ENCODE measurements at places on chromosomes 1 and 21.

DNA sequence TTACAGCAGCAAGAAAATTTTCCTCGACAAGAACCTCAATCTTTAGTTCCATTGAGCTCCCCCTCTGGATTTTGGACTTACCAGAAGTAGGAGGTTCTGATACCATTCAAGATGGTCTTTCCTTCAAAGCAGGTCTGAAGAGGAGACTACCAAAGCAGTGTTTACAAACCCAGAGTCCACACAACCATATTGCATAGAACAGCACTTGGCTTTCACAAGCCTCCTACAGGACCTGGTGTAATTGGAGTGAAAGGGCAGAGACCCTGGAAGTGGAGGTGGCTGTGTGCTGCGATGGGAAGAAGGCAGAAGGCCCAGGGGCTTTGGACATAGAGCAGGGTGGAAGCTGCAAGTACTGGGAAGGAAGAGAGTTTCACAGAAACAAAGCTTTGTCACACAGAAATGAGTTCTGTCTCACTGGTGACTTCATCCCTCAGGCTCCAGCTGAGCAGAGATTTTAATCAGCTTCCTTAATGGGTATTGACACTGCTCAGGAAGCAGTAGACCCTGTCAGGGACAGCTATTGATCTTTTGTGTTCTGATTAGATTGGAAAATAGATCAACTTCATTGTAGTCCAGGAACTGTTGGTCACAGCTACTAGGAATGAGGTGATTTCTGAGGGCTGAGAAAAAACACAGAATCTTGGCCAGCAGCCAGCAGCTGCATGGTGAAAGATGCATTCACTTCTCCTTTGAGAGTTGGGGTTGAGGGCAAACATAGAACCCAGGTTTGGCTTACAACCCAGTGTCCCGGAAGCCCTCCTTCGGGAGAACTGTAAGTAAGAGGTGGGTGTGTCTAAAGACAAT, 124.0 kb downstream of the SYT2 start:
- no peak for DNase-seq

- no peak for DNase-seq
These were observed 862.6 kb downstream of the USP25 start for GRCh38 chr21:16592381-16592780.

- no peak for DNase-seq
These were observed 6.9 kb downstream of the TGFB2 start for GRCh38 chr1:218352075-218352438.

GRCh38 chr1:188642704-188643103, 1814.0 kb downstream of the PLA2G4A start:
- DNase-seq, result no peak

GRCh38 chr1:65480684-65481405, 60.4 kb downstream of the LEPR start:
- DNase-seq, result no peak

- no peak for DNase-seq
These were observed 40.9 kb downstream of the CLIC4 start for GRCh38 chr1:24786191-24786590.

- no peak for DNase-seq
These were observed 22.7 kb downstream of the PRKACB start for GRCh38 chr1:84166797-84167196.

- DNase-seq, result no peak
These were observed 1.1 kb downstream of the KRTAP10-12 start for GRCh38 chr21:44697811-44698734.

DNA sequence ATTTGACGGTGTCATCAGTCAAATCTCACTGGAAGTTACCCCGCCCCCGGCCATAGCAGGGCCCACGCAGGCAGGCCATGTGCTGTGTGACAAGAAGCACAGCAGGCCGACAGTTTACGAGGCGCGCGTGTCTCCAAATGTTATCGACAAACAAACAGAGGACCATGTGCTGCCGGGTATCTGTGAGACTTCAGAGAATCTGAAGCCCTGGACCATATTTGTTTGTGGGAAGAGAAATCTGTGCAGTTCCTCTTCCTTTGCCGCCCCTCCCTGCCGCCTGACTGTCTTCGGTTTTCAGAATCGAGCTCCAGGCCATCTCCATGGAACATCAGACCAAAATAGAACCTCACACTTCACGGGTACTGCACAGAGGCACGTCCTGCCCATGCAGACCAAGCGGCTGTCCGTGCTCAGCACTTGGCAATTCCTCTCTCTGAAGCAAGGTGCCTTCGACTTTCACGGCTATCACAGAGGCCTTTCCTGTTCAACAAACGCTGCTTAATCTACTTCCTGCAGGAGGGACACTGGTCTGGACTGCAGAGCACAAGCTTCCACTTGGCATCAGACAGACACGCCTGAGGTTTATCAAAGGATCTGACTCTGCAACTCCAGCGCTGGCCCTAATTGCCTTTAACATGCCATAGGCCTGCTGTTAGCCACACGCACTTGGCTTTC, 135.7 kb upstream of the KRTAP19-8 start:
- no peak for DNase-seq

DNA sequence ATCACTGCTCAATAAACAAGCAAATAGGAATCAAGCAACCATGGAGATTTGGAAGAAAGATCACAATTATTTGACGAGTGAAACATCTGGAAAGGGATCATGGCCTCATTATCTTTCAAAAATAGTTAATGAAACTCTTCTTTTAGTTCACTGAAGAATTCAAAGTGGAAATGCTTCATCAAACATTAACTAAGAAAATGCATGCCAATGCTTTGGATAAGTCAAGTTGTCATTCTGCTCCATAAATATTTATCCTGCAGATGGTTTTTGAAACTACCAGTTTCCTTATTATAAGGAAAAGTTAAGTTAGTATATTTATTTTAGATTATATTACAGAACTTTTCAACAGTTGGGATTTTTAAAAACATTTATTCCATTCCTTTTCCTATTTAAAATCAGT, 206.5 kb upstream of the ADGRL2 start:
- no peak for DNase-seq

DNA sequence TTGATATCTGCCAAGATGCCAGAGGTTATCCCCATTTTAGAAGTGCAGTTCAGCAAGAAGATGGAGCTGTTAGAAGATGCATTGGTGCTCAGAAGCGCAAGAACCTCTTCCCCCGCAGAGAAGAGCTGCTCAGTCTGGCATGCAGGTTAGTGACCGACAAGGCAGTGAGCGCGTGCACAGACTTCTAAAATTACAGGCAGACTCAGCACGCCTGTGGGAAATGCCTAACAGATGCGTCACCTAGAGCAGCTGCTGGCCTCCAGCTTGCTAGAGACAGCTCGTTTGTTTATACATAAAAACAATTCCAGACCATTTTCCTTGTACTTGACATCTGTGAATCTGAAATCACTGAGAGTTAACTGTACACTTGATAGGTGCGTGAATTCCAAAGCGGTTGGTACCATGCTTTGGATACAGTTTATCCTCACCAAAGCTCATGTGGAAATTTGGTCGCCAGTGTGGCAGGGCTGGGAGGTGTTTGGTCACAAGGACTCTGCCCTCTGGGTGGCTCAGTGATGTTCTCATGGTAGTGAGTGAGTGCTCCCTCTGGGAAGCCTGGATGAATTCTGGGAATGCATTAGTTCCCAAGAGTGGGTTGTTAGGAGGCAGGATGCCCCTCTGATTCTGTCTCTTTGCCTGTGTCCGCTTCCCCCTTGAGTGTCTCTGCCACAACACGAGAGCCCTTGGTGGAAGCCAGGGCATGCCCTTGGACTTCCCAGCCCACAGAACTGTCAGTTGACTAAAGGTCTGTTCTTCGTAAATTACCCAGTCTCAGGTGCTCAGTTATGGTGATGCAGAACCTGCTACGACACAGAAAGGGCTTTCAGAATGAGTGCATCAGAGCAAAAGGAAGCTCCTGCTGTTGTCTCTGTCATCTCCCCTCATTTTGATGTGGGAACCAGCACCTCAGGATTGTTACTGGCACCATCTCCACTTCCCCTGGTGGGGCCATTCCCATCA, 24.4 kb downstream of the SNAP47 start:
- DNase-seq, result no peak

DNA sequence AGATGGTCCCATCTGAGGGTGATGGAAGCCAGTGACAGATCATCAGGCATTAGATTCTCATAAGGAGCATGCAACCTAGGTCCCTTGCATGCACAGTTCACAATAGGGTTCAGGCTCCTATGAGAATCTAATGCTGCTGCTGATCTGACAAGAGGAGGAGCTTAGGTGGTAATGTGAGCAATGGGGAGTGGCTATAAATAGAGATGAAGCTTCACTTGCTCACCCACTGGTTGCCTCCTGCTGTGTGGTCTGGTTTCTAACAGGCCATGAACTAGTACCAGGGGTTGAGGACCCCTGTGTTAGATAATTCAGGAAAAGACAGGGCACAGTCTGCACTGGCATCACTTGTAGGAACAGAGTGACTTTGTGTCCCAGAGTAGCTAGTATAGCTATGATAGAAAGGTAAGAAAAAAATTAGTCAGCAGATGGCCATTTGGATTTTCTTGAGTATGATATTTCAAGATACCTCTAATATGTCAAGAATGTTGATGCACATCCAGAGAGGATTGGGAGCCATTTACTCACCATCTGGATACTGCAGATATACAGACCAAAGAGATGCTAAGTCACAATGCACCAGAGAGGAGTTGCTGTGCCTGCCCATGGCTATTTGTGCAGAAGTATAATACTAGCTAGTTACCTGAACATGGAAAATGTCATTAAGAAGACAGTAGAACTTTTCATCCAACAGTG, 53.6 kb downstream of the ADCY10 start:
- no peak for DNase-seq

DNA sequence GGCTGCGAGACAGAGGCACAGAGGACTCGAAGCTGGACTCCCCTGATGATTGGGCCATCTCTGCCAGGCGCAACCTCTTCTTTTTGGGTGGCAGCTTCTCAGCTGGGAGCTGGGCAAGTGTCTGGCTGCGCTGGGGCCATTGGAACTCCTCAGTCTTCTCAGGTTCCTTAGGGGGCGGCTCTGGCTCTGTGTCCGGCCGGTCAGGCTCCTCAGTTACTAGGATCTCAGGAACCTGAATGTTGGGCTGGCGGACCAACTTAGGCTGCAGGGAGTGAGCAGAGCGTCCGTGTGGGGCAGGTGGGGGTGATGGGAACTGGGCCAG, 97.5 kb upstream of the EDN2 start:
- no peak for DNase-seq

- DNase-seq, result peak; percentile 77
These were observed 11.7 kb upstream of the BNIPL start for GRCh38 chr1:151024540-151025146.

- DNase-seq, result no peak
These were observed 19.6 kb upstream of the HAO2 start for GRCh38 chr1:119348941-119349340.

DNA sequence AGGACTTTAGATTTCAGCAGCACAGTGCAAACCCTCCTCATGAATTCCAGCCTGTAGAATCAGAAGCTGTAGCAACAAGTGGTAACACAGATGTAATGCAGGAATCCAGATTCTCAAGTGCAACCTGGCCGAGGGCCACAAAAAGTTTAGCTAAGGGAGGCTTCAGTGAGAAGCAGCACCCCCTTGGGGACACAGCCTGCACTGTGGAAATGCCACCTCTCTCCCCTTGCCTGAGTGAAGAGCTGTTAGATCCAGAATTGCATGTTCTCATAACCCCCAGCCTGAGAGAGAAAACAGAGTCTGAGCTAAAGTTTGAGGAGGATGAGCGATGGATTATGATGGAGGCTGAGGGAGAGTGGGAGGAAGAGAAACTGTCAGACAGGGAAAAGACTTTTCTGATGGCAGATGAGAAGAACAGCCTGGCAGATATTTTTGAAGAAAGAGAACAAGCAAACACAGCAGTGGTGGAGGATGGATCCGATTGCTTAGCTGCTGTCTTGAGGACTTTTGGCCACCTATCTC, 80.5 kb upstream of the BMP8A start:
- peak; percentile 55 for DNase-seq

DNA sequence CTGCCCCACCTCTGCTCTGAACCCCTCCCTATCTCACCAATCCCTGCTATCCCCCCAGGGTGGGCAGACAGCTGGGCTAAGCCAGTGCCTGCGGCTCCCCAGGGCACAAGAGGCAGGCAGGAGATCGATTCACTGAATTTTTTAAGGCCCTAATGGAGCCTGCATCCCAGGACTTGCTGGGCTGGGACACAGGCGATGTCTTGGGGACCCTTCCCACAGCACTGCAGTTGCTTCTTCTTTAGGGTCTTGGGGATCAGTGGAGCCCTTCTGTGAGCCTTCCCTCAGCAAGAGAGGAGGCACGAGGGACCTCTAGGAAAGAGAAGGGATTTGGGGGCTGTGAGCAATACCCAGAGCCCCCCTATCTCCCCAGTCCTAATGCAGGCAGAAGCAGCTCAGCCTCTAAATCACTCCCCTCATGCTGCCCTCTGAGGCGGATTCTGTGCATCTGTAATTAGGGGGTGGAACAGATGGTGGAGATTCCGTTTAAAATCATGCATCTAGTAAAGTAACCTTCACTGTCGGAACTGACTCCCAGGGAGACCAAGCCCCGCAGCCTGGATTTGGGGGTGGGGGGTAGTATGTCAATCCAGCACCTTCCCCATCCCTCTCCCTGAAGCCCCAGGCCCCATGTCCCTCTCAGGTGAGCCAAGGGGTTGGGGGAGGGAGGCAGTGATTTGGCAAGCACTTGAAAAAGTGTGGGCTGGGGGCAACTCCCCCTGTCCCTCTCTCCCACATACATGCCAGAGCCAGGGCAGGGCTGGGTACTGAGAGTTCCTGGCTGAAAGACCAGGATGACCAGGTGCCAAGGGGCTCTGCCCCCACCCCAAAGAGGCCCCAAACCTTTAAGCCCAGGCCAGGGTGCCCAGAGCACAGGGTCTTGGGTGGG, 10.0 kb downstream of the AHDC1 start:
- DNase-seq, result no peak

- peak; percentile 77 for DNase-seq
These were observed 51.8 kb upstream of the TARDBP start for GRCh38 chr1:10960411-10961299.

DNA sequence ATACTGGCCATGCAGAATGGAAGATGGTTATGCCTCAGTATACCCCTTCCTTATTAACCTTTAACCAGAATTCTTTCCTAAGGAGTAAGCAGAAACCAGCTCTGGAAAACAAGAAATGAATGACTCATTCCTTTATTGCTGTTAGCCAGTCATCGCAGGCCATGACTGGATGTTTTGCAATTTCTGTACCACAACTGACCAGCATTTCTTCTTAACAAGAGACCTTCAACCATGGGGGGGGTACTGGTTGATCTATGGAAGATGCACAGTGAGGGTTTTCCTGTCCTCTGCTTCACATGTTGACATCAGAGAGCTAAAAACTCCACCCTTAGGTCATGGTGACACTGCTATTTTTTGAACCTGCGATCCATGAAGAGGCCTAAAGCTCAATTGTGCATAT, 28.0 kb upstream of the RNF2 start:
- no peak for DNase-seq

- DNase-seq, result no peak
These were observed 19.9 kb downstream of the ELAPOR1 start for GRCh38 chr1:109133815-109134214.

DNA sequence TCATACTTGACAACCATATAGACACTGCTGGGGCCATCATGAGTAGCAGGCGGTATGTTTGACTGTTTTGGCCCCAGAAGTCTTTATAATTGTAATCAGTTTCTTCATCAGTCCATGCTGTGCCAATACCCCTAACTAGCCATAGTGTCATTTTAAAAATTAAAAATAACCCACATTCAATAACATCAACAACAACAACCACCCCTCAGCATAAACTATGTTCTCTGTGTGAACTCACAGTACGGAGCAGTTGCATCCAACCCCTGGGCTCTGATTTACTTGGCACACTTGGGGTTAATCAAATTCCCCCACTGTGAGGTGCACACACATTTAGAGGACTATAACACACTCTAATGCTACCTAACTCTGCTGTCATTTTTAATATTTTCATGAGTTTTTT, 553.7 kb downstream of the USP25 start:
- DNase-seq, result no peak
